ENCODE measurements at places on chromosomes 6 and 20.
A peak's percentile ranks its signal among the peaks of the same experiment; 100 is the strongest.

GRCh38 chr20:49247792-49248191 lies 28.6 kb downstream of the DDX27 start:
- DNase-seq: no peak

- peak; percentile 29 for DNase-seq
Observed at GRCh38 chr20:53413186-53413631, 180.4 kb downstream of the ZNF217 start.

DNA sequence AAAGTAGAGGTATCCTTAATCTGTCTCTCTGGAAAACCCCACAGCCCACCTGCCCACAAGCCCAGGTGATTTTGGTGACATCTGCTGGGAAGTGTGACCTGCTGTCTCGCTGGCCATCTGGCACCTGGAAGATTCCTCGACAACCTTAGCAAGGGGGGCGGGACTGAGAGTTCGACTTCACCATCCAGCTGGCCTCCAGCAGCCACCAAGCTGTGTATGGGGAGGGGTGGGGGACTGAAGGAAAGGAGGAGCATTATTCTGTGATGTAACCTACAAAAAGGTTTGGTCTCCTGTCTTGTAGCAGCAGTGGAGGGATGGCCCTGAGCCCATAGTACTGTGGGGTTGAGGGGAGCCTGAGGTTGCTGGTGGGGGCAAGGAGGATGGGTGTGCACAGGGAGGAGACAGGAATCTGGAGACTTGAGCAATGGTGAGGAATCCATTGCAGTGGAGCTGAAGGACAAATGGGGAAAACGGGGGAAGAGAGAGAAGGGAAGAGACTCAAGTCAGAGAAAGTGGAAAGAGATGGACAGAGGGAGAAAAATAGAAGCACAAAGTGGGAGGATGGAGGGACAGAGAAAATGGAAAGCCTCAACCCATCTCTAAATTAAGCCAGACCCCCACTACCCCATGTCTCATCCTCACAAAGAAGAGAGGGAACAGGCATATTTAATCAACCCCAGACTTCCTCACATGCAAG lies 4.0 kb downstream of the LY6G6F start:
- no peak for DNase-seq

- DNase-seq: no peak
Observed at GRCh38 chr6:155310596-155310995, 3.7 kb downstream of the TFB1M start.

DNA sequence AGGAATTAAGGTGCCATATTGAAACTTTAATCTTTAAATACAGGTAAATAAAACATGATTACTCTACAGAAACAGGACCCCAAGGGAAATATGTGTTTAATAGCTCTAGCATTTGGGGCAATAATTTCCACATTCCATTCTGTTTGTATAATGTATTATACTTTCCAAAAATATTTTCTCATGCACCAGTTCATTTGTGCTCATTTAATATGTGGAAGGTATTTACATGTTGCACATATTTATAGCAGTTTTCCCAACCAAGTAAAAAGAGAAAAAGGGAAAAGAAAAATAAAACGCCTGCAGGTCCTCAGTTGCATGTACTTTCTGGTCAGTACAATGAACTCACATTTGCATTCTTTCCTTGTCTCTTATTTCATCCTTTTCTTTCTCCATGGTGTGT lies 129.5 kb upstream of the SULF2 start:
- no peak for DNase-seq

DNA sequence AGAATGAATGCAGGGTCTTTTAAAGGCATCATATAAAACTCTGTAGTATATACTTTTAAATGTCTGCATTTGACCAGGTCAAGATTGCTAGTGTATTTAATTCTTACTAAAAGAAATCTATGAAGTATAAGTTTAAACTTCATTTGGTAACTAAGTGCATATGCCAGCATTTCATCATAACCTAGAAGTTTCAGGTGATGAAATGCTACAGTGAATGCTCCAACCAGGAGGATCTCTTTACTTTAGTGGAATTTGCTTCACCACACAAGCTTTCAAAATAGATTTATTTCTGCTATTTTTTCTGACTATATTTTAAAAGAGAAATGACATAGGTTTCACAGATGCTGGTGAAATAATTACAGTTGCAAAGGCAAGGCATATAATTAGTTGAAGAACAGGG lies 141.9 kb downstream of the HIVEP2 start:
- no peak for DNase-seq

- DNase-seq: no peak
Observed at GRCh38 chr6:65135567-65135966, 571.5 kb downstream of the EYS start.

GRCh38 chr20:34713194-34713943 lies 9.2 kb downstream of the TP53INP2 start:
- no peak for DNase-seq

DNA sequence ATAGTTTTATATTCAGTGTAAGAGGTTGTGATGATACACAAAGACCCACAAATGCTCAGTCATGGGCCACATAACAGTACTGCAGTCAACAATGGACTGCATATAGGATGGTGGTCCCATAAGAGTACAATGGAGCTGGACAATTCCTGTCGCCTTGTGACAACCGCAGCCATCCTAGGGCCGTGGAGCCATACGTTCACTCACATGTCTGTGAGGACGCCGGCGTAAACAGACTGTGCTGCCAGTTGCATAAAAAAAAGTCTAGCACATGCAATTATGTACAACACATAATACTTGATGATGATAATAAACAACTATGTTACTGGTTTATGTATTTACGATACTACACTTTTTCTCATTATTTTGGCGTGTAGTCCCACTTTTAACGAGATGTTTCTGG lies 30.9 kb downstream of the BFSP1 start:
- no peak for DNase-seq

DNA sequence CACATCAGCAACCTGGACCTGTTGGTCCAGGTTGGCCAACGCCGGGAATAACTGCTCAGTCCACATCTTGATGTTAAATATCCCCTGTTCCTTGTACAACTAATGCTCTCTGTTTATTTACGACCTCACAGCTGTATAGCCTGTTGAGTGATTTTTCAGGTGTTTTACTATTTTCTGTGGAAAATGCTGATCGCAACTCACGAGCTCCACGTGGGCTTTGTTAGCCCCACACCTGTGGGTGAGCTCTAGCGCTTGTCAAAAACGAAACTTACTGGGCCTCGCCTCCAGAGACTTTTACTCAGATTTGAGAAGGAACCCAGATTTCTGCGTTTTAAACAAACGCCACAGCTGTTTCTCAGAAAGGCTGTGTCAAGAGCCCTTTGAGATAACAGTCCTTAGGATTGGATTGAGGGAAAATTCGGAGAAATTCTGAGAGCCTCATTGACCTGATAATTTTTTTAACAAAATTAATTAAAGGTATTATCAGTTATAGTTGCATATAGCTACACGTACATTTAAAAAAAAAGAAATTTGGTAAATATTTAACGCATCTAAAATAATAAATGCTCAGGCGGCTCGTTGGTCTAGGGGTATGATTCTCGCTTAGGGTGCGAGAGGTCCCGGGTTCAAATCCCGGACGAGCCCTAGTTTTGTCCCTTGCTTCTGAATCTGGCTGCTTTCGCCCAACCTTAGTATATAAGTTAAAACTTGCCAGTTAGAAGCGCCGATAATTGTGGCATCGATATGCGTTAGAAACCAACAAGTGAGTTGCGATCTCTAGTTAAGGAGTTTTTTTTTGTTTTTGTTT lies 16.7 kb downstream of the HMGN4 start:
- no peak for DNase-seq

GRCh38 chr20:24629668-24630067 lies 160.2 kb downstream of the SYNDIG1 start:
- no peak for DNase-seq

DNA sequence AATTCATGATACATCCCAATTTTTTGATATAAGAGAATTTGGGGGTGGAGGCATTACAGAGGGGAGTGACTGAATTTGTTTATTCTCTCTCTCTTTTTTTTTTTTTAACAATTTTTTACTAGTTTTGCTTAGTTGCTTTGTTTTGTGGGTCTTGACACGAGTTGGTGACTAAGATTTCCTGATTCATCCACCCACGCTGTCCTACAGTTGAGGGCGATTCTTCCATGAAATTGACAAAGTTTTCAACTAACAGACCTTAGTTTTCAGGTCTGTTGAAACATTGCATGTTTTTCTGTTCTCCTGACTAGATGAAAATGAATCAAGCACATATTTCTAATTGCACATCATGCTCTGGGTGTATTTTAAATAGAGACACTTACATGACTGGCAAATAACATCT lies 613.8 kb downstream of the TFAP2B start:
- no peak for DNase-seq

DNA sequence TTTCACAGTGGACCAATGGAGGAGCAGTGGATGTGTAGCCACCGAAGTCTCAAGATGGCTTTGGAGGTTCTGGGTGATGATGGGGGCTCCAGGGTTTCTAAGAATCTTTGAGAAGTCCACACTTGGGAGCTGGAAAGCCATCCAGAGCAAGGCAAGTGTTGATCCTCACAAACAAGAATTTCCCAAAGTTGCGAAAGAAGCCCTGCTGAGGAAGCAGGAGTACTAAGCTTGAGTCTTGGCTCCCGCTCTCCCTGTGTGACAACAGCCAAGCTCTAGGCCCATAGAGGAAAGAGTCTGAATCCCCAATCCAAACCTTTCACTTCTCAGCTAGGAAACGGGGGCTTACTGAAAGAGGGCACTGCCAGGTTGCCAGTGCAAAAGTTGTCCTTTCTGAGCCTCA lies 106.0 kb downstream of the EDN3 start:
- DNase-seq: no peak

GRCh38 chr20:11867291-11867919 lies 50.3 kb upstream of the BTBD3 start:
- DNase-seq: no peak

- DNase-seq: no peak
Observed at GRCh38 chr6:82882363-82883023, 183.1 kb downstream of the UBE3D start.

DNA sequence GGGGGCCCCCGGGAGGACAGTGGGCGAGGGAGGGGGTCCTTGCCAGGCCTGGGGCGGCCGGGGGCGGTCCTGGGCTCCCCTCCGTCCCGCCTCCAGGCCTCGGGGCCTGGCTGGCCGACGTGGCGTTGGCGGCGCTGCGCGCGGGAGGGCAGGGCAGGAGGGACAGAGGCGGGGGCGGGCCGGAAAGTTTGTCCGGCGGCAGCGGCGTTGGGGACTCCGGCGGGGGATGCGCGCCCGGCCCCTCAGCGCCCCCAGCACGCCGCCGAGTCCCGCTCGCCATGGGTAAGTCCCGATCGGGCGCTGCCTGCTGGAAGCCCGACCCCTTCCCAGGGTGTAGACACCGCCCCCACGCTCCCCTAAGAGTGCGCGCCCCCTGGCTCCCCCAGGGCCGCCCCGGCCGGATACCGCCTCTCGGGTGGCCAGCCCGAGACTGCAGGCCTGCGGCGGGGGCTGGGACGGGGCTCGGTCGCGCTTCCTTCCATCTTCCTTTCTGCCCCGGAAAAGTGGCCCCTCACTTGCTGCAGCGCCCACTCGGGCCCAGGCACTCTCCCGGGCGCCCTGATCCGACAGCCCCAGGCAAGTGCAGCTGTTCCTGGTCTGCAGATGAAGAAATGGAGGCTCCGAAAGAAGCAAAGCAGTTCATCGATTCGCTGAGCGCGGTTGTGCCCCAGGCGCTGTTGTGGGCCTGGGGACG lies at the start of gene SLC2A10:
Gene SLC2A10 (plus strand): TSS at position 191 of the 694 bp plus-strand sequence. CDS start 88 bp downstream, at position 279.
- DNase-seq: no peak

Data from activated T-helper 1 cell treated with anti-CD3 and anti-CD28 coated beads, Interleukin-2, amount 50 U/mL, for 16 hours (primary cell).